ENCODE measurements at places on chromosomes 13 and 19. TPM values are rescaled to one million over a fixed set of nuclear protein-coding genes. Genes with fewer than 3 reads are reported as not detected.

Gene CYP2A7
- 0.21 TPM for total RNA-seq

Gene VAV1
- 0.73 TPM for total RNA-seq

GRCh38 chr13:33016414-33017322 lies at the start of gene KL:
KL (plus strand) TSS chr13:33016423; CDS start chr13:33016441, 18 bp downstream.
- peak within 1 kb of the TSS; percentile 78 for H3K4me3 ChIP-seq
- peaks cover 17% of the 10 kb centered on the region for H3K4me1 ChIP-seq
- no peak within 1 kb of the TSS for H3K27ac ChIP-seq
- H3K36me3 ChIP-seq: no peaks in the 10 kb centered on the region
- peaks cover 80% of the 10 kb centered on the region for H3K27me3 ChIP-seq

DNA sequence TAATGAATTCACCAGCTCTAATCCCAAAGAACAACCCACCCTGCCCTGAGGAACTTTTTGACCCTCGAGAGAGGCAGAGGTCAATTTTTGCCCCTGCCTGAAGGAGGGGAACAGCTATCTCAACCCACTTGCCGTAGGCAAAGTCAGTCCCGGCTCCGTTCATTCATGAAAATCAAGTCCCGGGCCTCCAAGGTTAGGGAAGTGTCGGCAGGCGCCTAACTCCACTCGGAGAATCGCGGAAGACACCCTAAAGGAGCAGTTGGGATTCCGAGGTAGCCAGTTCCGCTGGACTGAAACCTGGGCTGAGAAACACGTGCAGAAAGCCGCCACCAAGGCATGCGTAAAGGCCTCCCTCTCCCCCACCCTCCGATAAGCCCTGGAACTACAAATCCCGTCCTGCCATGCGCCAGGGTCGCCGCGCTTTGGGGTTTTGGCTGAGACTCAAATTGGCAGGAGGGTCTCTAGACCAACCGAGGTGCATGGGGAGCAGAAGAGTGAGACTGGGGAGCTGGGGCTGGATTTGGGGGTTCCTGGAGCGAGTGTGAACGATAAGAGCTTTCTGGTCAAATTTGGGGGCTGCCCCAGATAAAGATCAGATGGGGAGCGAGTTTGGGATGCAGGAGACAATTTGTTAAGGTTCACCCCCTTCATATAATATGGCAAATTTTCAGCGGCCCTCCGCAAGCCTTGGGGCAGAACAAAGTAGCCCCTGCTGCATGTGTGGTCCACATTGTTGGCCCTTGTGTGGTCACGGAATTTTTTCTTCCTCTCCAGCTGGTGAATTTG lies at the start of gene TNPO2:
TNPO2 (minus strand) TSS at position 292 of the 786 bp plus-strand sequence. CDS start 2,955 bp downstream, outside the sequence.
- H3K27me3 ChIP-seq: no peaks in the 10 kb centered on the region
- peaks cover 23% of the 10 kb centered on the region for H3K4me1 ChIP-seq
- peak within 1 kb of the TSS; percentile 99 for H3K27ac ChIP-seq
- H3K36me3 ChIP-seq: peaks cover 10% of the 10 kb centered on the region
- DNase-seq: peak; percentile 89

DNA sequence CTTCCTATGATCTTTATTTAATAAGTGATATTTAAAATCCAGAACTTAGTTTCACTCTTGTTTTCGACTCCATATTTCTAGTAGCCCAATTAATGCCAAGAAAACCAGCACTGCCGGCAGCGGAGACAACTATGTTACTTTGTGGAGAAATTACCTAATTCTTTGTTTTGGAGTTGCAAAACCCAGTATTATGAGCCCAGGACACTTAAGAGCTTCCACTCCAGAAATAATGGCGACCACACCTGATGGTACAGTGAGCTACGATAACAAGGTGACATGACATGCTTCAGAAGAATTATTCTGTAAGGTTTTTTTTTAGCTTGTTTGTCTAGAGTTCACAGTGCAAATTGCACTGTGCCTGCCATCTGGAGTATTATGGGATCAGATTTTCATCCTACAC lies 136.4 kb downstream of the ZAR1L start:
- H3K4me3 ChIP-seq: no peak overlapping the region
- no peaks in the 10 kb centered on the region for H3K4me1 ChIP-seq
- H3K27ac ChIP-seq: no peak overlapping the region
- no peaks in the 10 kb centered on the region for H3K36me3 ChIP-seq
- H3K27me3 ChIP-seq: no peaks in the 10 kb centered on the region
- no peak for DNase-seq

DNA sequence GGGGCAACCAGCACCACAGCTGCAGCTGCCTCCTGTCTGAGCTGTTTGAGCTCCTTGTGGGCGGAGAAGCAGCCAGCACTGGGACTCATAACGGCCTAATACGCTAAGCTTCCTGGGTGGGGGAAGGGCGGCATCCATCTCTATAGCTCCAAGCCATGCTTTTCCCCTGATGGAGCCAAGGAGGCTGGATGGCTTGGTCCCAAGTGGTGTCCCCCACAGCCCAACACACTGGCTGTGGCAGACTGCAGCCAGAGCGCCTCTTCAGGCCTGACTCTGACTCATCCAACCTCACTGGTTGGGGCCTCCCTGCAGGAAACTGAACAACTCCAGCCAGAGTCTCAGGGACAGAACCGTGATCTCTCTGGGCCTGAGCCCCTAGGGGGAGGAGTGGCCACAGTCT lies 537.3 kb downstream of the SUCLA2 start:
- no peaks in the 10 kb centered on the region for H3K27me3 ChIP-seq
- peak; percentile 13 for DNase-seq
- H3K27ac ChIP-seq: no peak overlapping the region
- H3K4me3 ChIP-seq: no peak overlapping the region
- peaks cover 20% of the 10 kb centered on the region for H3K4me1 ChIP-seq
- H3K36me3 ChIP-seq: peaks cover 6% of the 10 kb centered on the region

Gene FGF22
- 1.4 TPM for total RNA-seq

DNA sequence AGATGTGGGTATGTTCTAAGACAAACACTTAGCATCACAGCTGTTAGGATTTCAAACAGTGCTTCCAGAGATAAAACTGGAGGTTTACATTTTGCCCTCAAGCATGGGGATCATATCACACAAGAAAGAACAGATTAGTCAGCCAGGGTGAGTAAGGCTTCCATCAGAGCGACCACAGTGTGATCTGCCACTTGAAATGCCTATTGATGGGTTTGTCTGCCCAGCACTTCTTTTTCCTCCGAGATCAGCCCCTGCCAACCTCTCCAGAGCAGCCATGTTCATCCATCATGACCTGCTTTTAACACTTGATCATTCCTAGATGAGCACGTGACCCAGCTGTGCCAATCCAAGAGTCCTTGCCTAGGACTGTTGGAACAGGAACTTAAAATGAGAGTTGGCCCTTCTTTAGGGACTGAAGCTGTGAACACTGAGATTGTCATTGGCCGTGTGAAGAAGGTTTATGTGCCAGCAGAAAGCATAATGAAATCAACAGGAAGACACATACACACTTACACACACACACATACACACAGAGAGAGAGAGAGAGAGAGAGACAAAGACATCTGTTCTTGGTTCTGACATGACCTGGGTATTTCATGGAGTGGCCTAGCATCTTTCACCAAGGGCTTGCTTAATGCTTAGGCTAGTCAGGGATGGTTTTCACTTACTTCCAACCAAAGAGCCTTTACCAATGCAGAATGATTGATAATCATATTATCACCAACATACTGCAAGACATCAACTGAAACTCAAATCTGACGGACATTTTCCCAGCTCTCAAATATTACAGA lies 5.2 kb upstream of the CEBPG start:
- H3K27me3 ChIP-seq: peaks cover 4% of the 10 kb centered on the region

Gene ZNF304
- total RNA-seq: 10.4 TPM
